ENCODE measurements at places on chromosomes 12 and 14. TPM values are rescaled to one million over a fixed set of nuclear protein-coding genes. Genes with fewer than 3 reads are reported as not detected.

Gene HOXC4
- 0.88 TPM for total RNA-seq

Gene NOP9
- 18.6 TPM for total RNA-seq

Gene MMP17
- total RNA-seq = 18.1 TPM

Gene USP44
- total RNA-seq = 1.8 TPM

All from epithelial cell of alveolus of lung (primary cell).